T-helper 17 cell (primary cell): ENCODE measurements at places on chromosomes 1 and 21. TPM values are rescaled to one million over a fixed set of nuclear protein-coding genes. Genes with fewer than 3 reads are reported as not detected.

DNA sequence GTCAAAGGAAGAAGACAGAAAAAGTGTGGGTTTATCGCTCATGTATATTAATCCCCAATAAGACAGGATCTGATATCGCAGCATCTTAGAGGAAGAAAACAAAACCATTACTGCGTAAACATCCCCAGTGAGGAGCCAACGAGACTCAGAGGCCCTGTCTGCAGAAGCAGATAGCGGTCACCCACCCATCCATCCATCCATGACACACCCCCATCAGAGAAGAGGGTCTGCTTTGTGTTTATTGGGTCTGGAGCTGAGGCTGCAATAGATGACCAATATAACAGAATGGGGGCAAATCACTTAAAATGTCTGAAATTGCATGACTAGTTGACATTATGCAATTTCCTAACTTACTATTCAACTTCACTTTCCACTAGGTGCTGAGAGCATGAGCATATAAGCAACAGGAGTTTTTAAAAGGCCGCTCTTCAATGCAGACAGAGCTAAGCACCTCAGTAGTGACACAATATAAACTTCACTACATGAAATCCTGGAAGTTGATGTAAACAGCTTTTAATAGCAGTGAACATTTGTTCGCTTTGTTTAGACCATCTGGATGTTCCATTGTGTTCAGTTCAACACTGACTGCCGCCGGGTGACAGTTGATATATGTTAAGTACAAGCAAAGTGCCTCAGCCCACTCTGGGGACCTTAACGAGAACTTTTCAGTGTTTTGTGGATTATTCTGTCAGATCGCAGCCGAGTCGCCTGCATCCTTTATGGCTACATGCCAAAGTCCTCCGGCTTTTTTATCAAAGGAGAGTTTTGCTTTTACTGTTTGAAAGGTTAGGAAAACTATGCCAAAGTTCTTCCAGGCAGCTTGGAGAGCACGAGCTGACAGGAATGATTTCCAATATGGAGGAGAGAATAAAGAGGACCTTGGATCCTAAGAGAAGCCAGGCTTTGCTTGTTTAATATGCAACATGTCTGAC is 167.5 kb downstream of the ZNF281 start:
- DNase-seq = no peak

GRCh38 chr1:5982868-5983267 is 9.4 kb downstream of the NPHP4 start:
- no peak for DNase-seq

DNA sequence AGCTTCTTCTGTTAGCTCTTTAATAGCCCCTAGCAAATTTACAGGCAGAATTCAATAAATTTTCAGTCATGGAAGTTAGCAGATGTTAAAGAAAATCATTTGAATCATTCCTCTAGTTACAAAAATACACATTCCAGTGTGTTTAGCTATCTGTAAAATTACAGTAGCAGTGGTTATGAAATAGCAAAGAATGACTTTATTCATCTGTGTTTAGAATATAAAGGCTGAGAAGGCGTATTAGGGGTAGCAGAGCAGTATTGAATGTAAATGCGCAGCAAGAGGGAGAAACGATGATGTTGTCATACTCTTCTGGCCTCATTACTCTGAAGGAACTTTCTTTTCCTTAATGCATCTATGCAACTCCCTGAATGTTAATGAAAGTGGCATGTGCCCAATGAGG is 106.2 kb upstream of the CYYR1 start:
- no peak for DNase-seq

CRNN gene
- total RNA-seq = not detected

GRCh38 chr21:18832950-18833349 is 429.4 kb upstream of the TMPRSS15 start:
- no peak for DNase-seq

GRCh38 chr1:109777436-109777835 is 13.7 kb upstream of the EPS8L3 start:
- no peak for DNase-seq

DNA sequence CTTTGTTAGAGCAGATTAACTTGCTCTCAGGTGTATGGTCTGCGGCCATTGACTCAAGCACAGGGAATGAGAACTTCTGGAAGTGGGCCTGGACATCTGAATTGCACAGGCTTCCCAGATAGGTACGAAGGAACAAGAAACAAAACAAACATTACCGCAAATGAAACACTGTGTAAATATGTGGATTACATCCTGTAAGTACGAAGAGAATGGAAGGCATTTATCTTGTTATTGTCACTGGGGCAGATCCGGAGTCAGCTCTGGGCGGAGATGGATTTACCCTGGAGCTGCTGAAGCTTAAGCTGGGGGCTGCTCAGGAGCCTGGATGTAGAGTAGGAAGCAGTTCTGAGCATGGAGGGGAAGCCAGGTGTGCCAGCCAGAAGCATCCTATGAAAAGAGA is 6.8 kb downstream of the HES2 start:
- no peak for DNase-seq

- DNase-seq = no peak
These were observed 4.8 kb downstream of the CLDN8 start for GRCh38 chr21:30211071-30211470.

IRF6 gene
- 0.20 TPM for total RNA-seq

GRCh38 chr1:68330391-68330790 is 98.1 kb upstream of the WLS start:
- no peak for DNase-seq

DNA sequence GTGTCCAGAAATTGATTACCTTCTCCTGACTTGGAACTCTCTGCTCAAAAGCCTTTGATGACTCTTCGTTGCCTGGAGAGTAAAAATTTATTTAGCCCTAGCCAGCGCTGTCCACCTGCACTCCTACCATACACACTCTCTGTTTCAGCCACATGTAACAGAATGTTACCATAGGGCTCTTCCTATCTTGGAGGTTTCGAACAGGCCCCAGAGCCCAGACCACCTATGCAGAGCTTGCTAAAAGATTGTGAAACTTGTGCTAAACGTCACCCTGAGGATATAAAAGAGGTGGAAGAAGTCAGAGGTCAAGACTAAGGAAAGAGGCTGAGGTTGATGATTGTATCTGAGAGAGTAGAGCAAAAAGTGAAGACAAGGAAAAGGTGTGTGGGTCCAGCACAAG is 237.0 kb upstream of the HOOK1 start:
- DNase-seq = no peak

FCAMR gene
- not detected for total RNA-seq

GRCh38 chr1:235108185-235108593 is 20.4 kb downstream of the TOMM20 start:
- DNase-seq = no peak

DNA sequence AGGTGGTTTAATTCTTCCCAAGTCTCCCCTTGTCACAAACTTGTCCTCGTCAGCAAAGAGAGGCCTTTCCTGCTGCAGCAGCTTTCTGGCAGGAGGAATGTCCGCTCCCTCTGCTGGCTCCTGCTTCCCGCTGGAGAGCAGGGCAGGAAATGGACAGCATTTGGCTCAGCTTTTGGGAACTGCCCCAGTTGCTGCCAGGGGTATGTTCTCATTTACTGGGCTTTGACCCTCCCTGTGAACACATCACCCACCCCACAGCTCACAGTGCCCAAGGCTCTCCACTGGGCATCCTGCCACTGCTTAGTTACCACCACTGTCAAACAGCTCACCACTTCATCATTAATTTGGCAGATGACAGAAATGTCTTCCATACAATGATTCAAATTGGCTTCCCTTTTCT is 75.4 kb downstream of the MRPL37 start:
- no peak for DNase-seq

- no peak for DNase-seq
These were observed 42.4 kb upstream of the GADD45A start for GRCh38 chr1:67642629-67643028.

FCGR2B gene
- total RNA-seq = 2.9 TPM

GRCh38 chr1:118928739-118929554 is 59.2 kb downstream of the TBX15 start:
- no peak for DNase-seq

- no peak for DNase-seq
These were observed 15.6 kb upstream of the CNR2 start for GRCh38 chr1:23928789-23929188.

SDHC gene
- total RNA-seq = 76.8 TPM

GRCh38 chr1:3987669-3988235 is 87.7 kb upstream of the C1orf174 start:
- DNase-seq = no peak

- no peak for DNase-seq
These were observed 1.2 kb upstream of the H6PD start for GRCh38 chr1:9233241-9233941.

DNA sequence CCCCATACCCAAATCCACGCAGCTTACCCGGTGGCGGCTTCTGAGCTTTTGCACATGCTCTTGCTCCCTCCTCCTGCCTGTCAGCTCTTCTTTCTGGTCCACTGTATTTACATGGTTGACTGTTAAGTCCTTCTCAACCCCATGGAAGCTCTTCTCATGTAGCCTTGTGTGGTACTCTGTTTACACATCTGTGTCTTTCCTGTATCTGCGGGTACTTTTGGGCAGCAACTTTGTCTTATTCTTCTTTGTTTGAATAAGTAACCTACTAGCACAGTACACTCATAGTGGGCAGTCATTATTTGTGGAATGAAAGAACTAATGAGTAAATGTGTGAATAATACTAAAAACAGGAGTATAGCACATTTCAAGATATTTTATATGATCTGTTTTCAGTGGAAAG is 88.5 kb upstream of the GPR88 start:
- no peak for DNase-seq

GRCh38 chr21:44916965-44917364 is 3.7 kb downstream of the ITGB2 start:
- no peak for DNase-seq

DNA sequence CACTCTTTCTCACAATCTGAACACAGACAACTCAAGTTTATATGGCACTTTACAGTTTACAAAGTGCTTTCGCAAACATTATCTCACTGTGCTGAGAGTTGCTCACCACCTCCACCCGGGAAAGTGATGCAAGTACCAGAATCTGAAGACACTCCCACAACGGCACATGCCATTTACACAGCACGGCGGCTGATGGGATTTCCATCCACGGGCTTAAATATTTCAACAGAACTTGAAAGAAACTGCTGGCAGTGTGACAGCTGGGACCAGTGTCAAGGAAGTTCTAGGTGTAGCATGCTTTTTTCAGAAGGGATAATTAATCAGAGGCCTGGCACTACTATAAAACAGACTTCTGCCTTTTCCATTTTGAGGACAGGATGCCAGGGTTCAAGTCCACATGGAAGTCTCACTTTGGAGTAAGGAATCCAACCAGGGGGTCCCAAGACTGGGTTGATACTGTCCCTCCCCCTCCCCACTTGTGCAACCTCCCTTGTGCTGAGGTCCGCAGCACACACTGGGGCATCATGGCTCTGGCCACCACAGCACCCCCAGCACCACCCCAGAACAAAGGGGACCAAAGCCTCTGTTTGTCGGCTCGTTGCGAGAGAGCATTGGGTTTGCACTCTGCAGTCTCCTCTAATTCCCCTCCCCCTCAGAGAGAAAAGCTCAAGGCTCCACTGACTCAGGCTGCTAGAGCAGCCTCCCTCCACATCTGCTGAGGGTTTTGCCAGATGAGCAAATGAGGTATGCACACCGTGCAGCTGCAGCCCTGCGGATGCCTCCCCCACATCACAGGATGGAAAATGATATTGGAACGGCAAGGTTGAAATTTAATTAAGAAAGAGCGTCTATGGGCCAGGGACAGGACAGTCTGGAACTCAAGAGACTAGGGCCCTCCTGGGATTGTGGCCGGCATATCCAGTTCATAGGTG is 154.9 kb downstream of the TGFBR3 start:
- DNase-seq = no peak

DNA sequence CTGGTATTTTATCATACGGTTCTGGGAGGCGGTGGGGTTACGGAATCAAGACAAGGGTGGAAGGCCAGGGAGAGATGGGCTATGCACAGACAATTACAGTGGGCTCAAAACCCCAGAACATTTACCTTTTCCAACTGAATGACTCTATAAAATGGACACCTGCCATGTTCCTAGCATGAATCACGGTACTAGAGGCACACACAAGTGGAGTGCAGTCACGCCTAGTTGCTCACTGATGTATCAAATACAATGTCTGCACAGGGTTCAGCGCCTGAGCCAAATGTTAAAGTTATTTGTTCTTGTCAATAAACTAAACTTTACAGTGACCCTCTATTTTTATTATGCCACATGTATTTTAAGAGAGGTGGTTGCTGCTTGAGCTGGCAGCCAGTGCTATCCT is 121.4 kb downstream of the ATG4C start:
- DNase-seq = no peak

SH3D21 gene
- 1.9 TPM for total RNA-seq

HMGCS2 gene
- total RNA-seq = not detected

DNA sequence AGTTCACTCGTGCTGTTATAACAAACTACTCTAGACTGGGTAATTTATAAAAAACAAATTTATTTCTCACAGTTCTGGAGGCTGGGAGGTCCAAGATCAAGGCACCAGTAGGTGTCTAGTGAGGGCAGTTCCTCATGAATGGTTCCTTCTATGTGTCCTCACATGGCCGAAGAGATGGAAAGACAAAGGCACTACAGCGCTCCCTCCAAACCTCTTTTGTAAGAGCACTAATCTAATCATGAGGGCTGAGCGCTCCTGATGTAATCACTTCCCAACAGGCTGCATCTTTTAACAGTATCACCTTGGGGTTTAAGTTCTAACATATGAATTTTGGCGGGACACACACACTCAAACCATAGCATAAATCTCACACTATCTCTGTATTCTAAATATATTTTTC is 54.0 kb upstream of the KANK4 start:
- DNase-seq = no peak

ANKRD34A gene
- 1.7 TPM for total RNA-seq

- DNase-seq = no peak
These were observed 146.7 kb downstream of the HLX start for GRCh38 chr1:221025956-221026355.

CSF3R gene
- 2.9 TPM for total RNA-seq

DNA sequence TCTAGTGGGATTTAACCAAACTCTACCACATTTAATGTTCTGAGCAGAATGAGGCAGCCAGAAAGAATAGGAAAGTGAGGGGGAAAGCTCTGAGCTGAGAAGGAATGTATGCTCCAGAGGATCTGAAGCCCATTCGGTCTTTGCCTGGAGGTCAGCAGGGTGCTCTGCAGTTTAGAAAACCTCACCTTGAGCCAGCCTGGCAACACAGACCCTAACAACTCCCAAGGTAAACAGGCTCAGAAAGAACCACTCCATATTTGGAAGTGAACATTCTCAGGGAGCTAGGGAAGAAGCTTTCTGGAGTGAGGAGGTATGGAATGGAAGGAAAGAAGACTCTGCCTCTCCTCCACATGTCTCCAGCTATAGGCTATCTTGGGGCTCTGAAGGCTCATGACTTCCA is 398.8 kb downstream of the SEC16B start:
- DNase-seq = no peak

GRCh38 chr1:159867664-159868026 is 5.2 kb upstream of the VSIG8 start:
- DNase-seq = no peak

- no peak for DNase-seq
These were observed 22.6 kb downstream of the MIGA1 start for GRCh38 chr1:77802026-77802425.

- no peak for DNase-seq
These were observed 89.3 kb downstream of the ITPKB start for GRCh38 chr1:226649780-226650179.
